Activated effector memory CD4-positive, alpha-beta T cell treated with anti-CD3 and anti-CD28 coated beads, Interleukin-2, amount 50 U/mL, for 16 hours (primary cell): ENCODE measurements at places on chromosomes 6 and 20.
A peak's percentile ranks its signal among the peaks of the same experiment; 100 is the strongest.

DNA sequence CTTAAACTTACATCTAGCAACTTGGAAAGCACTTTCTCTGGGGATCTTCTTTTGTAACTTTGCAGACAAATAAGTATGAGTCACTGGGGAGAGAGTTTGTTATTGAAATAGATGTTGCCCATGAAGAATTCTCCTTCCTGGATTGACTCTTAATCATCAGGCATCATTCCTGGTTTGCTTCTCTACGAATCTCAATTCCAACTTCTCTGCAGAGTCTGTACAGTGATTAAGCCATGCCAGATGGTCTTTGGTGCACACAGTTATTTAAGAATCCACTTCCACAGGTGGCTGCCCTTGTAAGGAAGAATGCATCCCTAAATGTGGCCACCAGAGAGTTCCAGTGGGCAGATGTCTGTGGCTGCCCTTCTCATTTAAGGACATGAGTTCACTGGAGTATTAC, 25.7 kb downstream of the MYCT1 start:
- no peak for DNase-seq

DNA sequence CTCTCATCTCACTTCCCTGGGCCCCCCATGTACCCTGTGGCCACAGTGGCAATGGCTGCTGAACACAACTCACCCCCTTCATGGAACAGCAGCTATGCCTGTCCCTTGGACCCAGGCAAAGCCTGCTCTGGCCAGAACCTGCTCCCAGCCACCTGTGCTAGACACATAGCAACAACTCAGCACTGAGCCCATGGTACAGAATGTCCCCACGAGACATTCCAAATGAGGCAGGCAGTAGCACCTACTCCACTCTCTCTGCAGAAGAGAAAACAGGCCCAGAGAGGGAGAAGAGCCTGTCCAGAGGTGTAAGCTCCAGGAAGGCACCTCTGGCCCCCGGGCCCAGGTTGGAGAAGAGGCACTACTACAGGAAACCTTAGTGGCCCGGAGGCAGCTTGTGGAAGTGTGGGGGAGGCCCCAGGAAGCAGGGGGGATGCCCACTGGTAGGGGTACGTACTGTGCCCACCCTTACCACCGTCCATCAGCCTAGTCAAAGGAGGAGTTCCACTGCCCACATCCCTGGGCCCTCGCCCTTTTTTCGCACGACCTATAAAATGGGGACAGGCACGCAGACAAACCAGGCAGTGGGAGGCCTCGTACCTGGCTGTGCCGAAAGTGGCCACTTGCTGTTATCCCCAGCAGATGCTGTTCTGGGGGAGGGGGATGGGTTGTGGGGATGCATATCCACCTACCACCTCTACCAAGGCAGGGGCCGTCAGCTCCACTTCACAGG, 97.2 kb downstream of the ASXL1 start:
- no peak for DNase-seq

DNA sequence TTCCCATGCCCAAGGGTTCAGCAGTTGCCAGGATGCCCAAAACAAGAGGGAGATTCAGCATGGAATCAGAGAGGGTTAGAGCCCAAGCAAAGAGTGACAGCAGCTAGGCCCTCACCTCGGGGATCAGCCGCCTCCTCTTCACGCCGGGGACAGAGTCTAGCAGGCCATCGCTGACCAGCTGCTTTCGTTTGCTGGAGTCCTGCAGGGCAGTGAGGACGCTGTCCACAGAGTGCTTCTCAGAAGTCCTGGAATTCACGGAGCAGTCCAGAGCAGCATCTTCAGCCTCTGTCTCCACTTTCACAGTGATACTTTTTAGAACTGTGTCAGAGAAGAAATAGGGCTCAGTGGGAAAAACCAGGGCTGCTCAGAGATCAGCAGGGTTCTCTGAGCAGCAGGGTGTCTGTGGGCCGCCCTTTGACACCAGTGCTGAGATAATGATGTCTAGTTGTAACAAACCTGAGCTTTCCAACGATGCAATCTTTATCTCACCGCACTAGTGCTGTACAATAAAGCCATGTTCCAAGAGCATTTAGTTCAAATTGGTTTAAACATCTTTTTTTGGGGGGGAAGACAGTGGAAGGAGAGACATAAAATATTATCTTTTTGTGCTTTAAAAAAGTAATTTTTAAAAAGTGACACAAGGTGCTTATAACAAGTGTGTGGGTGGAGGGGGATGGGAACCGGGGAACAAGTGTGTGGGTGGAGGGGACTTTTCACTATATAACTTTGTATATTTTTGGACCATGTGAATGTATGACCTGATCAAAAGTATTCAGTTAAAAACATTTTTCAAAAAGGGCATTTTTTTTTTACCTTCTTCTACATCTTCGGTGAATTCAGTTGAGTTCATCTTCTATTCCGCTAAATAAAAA, 16.6 kb downstream of the BEND3 start:
- DNase-seq, result peak; percentile 12

GRCh38 chr6:148027201-148027600, 315.4 kb upstream of the SASH1 start:
- no peak for DNase-seq

DNA sequence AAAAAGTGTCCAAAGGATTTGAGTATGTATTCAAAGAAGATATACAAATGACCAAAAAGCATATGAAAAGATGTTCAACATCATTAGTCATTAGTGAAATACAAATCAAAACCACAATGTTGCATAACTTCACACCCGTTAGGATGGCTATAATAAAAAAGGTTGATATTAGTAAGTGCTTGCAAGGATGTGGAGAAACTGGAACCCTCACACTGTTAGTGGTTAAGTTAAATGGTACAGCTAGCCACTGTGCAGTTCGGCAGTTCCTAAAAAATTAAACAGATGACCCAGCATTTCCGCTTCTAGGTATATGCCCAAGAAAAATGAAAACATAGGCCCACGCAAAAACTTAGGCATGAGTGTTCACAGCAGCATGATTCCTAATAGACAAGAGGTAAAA, 38.6 kb downstream of the IBTK start:
- no peak for DNase-seq

- no peak for DNase-seq
These were observed 3.2 kb downstream of the BACH2 start for GRCh38 chr6:90293319-90293953.

DNA sequence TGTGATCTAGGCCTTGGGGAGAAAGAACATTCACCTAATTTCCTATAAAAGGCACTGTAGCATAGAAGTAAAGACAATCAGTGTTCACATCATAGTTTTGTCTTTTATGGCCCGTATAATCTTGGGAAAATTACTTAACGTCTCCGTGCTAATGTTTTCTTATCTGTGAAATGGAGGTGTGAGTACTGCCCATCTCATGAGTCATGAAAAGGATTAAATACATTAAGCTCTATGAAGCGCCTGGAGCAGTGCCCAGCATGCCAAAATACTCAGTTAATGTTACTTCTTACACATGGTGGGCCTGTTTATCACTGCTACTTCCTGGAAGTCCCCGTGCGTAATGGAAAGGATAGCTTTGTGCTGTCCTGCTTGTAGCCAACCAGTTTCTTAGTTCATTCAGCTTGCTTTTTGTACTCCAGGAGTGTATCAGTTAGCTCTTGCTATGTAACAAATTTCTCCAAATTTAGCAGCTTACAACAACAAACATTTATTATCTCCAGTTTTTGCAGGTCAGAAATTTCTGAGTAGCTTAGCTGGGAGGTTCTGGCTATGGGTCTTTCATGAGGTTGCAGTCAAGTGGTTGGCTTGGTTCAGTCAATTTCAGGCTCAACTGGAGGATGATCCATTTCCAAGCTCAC, 103.6 kb upstream of the BMP2 start:
- no peak for DNase-seq

- no peak for DNase-seq
These were observed 15.4 kb upstream of the SLPI start for GRCh38 chr20:45269754-45270270.

GRCh38 chr6:30818391-30818841, 65.9 kb upstream of the DDR1 start:
- DNase-seq, result no peak

DNA sequence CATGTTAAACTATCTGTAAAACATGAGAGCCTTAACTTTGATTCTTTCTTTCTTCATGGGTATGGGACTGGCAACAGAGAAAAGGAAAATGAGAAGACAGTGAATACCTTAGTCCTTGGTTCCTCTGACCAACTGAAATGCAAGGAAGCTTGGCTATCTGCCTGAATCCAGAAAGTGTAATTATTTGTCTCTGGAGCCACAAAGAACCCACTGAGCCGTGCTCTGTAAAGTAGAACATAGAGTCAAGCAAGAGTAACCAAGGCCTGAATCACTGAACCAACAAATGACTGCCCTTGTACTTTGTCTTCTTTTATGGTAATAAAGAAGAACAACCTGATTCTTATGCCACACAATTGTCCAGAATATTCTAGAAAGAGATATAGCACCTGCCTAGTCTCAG, 27.6 kb downstream of the PKHD1 start:
- DNase-seq, result no peak

DNA sequence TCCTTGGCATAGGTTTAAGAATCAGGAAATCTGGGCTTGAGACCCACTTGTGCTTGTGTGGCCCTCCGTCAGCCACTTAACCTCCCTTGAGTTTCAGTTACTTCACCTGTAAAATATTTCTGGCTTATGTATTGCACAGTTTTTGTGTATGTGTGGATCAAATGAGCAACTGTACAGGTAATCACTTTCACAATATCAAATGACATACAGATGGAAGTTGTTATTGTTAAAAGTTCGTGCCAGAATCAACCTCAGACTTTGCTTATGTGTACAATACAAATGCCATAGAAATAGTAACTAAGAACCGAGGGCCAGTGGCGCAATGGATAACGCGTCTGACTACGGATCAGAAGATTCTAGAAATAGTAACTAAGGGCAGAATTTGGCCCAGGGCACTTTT, 65.6 kb upstream of the KIF13A start:
- no peak for DNase-seq

- peak; percentile 76 for DNase-seq
These were observed 586 bp upstream of the LST1 start for GRCh38 chr6:31585491-31585890.

GRCh38 chr20:45011108-45011526, 44.8 kb downstream of the STK4 start:
- DNase-seq, result peak; percentile 78

DNA sequence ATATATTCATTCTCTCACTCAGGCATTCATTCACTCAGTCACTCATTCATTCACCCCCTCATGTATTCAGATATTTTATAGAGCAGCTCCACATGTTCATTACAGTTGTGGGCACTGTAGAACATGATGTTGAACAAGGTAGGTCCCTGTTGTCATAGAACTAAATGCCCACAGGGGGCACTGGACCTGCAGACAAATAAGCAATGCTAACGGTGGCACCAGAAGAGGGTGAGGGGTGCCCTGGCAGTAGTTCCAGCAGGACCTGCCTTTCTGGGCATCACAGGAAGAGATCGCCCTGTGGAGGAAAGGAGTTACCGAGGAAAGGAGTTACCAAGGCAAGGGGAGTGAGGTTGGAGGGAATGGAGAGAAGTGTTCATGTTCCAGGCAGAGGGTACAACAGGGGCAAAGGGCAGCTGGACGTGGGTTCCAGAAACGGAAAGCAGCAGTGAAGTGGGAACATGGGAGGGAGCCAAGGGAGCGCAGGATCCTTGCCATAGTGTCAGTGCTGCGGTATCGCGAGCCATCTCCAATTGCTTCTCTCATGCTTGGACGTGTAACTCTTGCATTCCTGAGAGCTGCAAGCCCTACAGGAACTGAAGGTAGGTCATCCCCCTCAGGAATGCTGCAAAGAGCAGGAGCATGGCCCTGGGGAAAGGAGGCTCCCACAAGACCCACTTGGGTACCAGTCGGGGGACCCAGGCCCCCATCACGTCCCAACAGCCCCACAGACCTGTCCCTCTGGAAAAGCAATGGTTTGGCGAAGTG, 128.2 kb downstream of the EDN3 start:
- no peak for DNase-seq

DNA sequence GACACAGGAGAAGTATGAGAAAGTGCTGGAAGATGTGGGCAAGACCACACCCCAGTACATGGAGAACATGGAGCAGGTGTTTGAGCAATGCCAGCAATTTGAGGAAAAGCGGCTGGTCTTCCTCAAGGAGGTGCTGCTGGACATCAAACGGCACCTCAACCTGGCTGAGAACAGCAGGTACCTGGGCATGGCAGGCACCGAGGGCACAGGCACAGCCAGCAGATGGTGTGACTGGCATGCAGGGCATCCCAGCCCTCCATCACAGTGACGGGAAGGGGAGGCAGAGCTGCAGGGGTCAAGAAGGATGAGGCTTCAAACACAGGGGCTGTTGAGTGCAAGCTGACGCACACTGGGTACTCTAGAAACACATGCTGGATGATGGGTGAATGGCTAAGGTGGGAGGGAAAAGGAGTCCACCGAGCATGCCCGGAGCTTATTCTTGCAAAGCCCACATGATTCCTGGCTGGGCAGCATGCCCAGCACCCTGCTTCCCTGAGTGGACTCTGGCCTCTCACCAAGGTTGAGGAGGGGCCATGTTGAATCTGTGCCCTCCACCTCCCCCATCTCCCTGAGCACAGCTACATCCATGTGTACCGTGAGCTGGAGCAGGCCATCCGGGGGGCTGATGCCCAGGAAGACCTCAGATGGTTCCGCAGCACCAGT, 26.3 kb downstream of the SPDEF start:
- no peak for DNase-seq

- no peak for DNase-seq
These were observed 56.7 kb downstream of the HDDC2 start for GRCh38 chr6:125245109-125245508.

DNA sequence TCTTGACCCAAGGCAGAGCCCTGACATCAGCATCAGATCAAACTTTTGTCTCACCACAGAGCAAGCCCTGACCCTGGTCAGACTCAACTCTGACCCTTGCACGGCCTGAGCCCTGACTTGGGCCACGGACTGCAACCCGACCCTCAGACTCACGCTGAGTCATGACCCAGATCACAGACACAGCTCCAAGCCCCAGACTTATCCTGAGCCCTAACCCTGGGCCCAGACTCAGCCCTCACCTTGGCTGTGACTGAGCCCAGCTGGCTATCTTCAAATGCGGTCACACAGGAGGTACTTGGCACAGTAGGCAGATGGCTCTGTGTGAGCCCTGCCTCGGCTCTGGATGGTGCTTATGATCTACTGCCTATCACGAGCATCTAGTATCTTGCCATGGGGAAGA, 602.3 kb downstream of the PTPRT start:
- DNase-seq, result no peak

DNA sequence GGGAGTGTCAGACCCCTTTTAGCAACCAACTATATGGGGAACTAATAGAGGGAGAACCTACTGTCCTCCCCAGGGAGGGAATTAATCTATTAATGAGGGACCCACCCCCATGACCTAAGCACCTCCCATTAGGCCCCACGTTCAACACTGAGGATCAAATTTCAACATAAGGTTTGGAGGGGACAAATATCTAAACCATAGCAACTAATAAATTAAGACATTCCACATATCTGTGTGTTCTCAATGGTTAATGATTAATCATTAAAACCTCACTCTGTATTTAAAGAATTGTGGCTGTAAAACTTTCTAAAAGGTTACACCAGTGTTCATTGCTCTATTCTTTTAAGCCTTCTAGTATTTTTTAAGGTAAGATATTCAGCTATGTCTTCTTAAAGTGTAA, 500.4 kb upstream of the SULF2 start:
- no peak for DNase-seq

- no peak for DNase-seq
These were observed 160.9 kb downstream of the SOD2 start for GRCh38 chr6:159532155-159532554.

- no peak for DNase-seq
These were observed 38.6 kb downstream of the PREP start for GRCh38 chr6:105364243-105364642.
